Activated CD4-positive, alpha-beta T cell treated with anti-CD3 and anti-CD28 coated beads, Interleukin-2, amount 10 ng/mL, durations not matched to agents 7 days and 5 days (primary cell): ENCODE measurements at places on chromosomes 1 and 21.

- no peak for DNase-seq
Measured at GRCh38 chr1:35553851-35554250, 3.4 kb downstream of the KIAA0319L start.

- DNase-seq: no peak
Measured at GRCh38 chr21:41660748-41661147, 106.1 kb downstream of the RIPK4 start.

DNA sequence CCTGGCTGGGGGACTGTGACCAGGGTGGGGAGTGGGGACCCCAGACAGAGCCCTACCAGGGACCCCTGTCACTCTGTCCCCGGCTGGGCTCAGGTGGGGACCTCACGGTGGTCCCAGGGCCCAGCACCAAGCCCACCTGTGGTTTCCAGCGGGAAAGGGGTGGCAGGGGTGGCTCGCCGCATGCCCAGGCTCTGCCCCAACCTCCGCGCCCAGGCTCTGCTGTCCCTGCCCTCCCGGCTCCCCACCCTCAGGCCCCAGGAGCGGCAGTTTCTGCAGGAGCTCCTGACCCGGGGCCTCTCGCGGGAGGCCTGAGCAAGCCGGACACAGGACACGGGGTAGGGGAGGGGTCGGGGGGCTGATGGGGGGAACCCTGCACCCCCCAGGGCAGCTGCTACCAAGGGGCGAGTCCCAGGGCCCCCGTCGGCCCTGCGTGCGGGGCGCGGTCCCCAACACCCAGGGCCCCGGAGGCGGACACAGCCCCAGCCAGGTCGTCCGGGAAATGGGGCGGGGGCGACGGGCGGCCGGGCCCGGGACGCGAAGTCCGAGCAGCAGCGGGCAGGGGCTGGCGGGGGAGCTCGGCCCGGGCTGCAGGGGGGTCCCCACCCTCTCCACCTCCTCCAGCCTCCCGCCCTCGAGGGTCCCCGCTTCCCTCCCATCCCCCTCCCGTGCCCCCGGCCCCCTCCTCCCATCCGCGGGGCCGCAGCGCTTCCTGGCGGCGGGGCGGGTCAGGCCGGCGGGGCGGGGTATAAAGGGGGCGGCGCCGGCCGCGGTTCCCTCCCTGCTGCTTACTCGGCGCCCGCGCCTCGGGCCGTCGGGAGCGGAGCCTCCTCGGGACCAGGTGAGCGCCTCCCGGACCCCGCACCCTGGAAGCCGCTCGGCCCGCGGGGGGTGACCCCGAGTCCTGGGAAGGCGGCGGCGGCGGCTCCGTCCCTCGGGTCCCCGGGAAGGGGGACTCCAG lies at the start of gene COL6A2:
COL6A2 (plus strand) TSS at position 777 of the 958 bp plus-strand sequence.
- peak; percentile 41 for DNase-seq

DNA sequence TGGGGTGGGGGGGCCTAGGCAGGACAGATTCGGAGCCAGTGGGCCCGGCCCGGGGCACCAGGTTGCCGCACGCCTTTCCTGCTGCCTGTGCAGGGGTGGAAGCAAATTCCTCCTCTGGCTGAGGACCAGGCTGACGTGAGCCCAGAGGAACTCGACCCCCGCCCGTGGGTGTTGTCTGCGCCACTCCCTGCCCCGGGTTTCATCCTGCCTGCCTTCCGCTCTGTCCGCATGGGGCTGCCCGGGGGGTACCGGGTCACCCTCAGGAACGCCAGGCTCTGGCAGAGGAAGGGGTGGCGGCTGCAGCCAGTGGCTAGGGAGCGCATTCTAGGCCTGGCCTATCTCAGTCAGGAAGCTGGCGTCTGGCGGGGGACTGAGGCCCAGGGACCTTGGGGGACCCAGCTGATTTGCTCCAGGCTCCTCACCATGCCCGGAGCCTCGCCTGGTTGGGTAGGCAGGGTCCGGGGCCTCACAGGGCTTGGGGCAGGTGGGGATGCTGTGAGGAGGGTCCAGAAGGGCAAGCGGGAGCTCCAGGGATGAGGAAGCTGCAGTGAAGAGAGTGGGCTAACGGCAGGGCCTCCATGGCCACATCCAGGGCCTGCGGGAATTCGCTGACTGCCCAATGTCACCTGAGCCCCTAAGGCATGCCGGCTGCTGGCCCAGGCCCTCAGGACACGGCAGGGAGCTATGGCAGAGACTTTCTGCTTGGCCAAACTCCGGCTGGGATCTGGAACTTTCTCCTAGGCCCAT lies 2.4 kb upstream of the IBA57 start:
- DNase-seq: no peak

DNA sequence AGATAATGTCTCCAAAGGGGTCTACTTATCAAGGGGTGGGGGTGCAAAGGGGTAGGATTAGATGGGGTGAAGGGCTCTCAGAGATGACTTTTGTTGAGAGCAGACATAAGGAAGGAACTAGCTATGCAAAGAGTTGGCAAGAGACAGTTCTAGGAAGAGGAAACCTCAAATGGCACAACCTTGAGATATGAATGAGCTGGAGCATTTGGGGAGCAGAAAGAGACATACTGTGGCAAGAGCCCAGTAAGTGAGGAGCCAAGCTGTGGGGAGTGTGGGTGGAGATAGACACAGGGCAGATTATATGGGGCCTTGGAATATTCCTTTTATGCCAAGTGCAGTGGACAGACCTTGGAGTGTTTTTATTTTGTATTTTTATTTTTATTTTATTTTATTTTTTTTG lies 84.8 kb upstream of the BTG3 start:
- no peak for DNase-seq

DNA sequence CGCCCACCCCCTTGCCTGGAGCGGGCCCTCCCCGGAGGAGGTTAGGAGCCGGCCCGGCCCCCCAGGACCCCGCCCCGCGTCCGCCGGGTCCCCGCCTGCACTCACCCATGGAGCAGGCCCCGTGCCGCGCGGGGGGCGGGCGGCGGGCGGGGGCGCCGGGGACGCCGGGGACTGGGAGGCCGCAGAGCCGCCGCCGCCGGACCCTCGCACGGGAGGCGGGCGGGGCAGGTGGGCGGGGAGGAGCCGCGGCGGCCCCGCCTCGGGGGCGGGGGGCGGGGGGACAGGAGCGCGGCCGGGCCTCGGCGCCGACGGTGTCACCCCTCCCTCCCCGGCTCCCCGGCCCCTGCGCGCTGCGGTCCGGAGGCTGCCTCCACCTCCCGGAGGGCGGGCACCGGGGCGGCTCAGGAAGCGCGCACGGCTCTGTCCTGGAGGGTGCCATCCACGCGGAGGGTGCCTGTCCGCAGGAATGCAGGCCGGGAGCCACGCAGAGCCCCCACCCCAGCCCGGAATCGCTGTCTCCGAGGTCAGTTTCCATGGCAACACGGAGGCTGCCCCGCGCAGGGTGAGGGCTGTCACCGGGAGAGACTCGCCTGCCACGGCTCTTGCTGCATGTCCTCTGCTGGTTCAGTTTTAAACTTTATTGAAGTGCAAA lies 5.9 kb upstream of the PLEKHG5 start:
- peak; percentile 58 for DNase-seq

GRCh38 chr1:55338448-55338820 lies 123.3 kb upstream of the USP24 start:
- DNase-seq: no peak

DNA sequence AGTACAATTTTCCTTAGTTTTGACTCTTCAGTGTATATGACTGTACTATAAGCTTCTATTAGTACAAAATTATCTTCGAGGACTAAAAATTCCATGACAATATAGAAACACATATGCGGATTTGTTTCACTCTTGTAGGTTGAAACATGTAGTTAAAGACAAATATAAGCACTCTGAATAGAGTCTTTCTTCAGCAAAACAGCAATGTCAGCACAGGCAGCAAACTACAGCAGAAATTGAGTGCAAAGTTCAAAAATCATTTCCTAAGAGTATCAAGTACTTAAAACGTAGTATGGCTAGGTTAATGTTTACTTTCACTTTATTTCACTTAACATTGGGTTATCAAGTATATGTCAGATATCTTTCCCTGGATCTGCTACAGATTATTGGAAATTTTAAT lies 106.7 kb downstream of the FAF1 start:
- no peak for DNase-seq

DNA sequence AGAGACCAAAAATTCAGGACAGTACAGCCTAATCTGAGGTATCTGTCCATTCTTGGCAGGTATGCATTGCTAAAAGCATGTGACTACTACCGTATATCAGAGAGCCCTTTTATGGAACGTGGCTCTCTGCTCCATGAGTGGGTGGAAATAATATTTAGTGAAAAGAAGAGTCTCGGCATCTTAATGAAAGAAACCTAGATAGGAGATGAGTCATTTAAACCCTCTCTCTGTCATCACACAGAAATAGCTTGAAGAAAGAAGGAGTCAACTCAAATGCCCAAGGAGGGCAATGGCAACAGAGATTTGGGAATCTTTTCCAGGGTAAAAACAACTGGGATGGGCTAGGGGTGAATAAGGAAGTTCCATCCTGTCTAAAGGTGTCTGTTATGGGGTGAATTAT lies 528.2 kb downstream of the SMYD3 start:
- DNase-seq: no peak

- no peak for DNase-seq
Measured at GRCh38 chr1:97088391-97088790, 366.8 kb downstream of the PTBP2 start.

DNA sequence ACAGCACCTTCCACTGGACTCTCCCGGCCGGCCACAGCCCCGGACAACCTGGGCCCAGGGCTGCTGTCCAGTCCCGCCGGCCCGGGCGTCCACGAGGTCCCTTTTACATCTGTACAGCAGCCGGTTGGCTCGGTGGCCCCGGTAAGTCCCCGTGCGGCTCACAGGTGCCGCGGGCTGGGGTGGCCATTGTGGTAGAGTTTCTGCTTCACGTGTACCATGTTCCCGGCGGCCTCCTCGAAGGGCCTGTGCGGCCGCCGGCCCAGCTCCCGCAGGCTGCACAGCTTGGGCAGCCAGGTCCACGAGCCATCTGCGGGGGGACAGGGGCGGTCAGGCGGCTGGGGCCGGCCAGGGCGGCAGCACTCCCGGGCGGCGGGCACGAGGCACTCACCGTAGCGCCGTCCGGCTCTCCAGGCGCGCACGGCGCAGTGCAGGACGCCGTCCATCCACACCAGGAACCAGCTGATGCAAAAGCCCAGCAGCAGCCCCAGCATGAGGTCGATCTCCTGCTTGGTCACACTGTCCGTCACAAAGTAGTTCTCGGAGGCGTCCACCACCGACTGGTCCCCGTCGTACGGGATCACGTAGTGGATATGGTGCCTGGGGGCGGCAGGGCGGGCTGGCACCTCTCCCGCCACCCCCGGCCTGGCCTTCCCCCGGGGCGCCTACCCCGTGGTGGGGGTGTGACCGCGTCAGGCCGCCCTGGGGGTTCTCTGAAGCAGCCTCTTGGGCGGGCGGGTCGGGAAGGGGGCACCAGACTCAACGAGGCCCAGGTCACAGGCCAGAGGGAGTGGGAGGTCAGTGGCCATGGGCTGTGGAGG lies 5.0 kb downstream of the TMEM240 start:
- DNase-seq: no peak

- no peak for DNase-seq
Measured at GRCh38 chr1:117591252-117591651, 14.6 kb upstream of the TENT5C start.

DNA sequence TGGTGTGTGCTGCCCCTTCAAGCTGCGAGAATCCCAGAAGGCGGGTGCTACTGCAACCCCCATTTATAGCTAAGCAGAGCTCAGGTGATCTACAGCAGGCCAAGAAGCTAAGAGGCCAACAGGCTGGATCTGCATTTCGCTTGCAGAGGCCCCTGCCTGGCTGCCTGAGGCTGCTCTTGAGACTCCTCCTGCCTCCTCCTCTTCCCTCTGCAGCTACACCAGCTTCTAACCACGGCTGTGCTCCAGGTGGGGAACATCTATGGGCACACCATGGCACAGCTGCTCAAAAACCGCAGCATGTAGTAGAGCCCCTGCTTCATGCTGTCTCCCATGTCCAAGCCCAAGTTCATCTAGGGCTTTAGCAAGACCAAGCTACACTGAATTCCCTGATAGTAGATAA lies 72.9 kb upstream of the ZNF678 start:
- no peak for DNase-seq

GRCh38 chr1:231518485-231519034 lies 9.9 kb upstream of the TSNAX start:
- DNase-seq: no peak

- DNase-seq: no peak
Measured at GRCh38 chr1:115679141-115679611, 37.4 kb downstream of the VANGL1 start.

- DNase-seq: no peak
Measured at GRCh38 chr21:37886120-37886519, 30.1 kb downstream of the KCNJ6 start.

- DNase-seq: no peak
Measured at GRCh38 chr1:96722161-96722922, 758 bp downstream of the PTBP2 start.

- no peak for DNase-seq
Measured at GRCh38 chr1:45243476-45244343, 37.3 kb upstream of the ZSWIM5 start.

GRCh38 chr1:226438007-226438406 lies 30.1 kb upstream of the PARP1 start:
- DNase-seq: no peak

DNA sequence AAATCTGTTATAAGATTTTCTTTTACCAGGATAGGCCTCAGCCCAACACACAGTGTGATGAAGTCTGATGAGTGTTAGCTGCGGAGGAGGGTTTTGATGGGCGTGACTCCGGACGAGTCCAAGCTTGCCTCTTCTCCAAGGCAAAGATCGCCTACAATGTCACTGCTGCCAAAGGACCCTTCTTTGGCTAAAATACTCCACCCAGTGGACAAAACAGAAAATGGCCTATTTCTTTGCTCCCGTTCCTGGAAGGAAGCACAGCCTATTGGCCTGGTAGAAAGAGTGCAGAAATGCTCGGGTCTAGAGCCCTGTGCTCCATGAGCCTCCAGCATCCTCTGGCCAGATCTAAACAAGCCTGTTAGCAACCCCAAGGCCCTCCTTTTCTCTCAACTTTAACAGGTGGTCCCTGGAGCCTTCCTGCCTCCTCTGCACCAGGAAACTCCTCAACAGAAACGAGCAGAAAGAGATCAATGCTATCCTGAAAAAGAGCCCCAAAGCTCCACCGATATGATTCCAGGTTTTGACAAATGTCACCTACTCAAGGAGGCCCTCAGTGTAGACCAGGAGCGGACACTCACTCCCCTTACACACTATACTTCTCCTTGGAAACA lies 3.4 kb upstream of the CASQ2 start:
- peak; percentile 30 for DNase-seq

- peak; percentile 16 for DNase-seq
Measured at GRCh38 chr1:65207317-65207716, 59.3 kb downstream of the AK4 start.
